CD4-positive, alpha-beta memory T cell (primary cell): ENCODE measurements at places on chromosomes 2 and 18.

DNA sequence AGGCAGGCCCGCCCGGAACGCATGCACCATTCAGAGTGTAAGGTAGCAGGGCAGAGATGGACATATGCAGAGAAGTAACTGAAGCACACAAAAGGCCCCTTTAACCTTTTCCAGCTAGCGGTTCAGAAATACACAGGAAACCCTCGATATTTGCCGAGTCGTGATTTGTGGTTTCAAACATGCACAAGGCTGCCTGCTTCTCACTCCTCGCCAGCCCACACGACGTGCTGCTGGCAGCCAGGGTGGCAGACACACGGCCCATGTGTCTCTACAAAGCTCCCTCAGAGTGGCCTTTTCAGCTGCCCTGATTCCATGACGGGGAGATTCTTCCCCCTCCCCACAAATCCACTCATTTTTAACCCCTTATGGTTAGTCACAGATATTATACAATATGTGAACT lies 23.6 kb downstream of the ZBTB7C start:
- DNase-seq: no peak
- no peaks in the 10 kb centered on the region for H3K4me1 ChIP-seq
- no peak overlapping the region for H3K27ac ChIP-seq
- no peak overlapping the region for H3K4me3 ChIP-seq

DNA sequence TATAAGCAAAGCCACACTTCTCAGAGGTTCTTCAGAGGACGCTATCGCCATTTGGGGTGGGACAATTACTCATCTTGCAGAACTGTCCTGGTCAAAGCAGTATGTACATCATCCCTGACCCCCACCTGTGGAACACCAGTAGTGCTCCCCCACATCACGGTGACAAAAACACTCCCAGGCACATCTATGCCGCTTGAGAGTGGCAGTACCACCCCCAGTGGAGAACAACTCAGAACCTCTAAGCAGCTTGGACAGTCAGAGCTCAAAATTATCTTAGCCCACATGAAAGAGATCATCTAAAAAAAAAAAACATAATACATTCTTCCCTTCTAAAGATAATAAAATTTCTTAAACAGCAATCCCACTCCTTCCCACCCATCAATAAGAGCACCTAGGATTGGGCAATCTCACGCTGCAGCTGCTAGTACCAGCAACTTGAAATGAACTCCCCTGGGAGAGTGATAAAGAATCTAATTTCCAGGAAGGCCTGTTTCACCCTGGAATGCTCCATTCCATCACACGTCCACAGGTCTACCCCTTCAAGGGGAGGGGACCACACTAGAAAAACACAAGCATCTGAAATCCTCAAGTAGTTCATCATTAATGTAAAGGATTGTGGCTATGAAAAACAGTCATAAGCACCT lies 31.7 kb downstream of the LRP2 start:
- no peaks in the 10 kb centered on the region for H3K27me3 ChIP-seq
- no peak overlapping the region for H3K27ac ChIP-seq
- H3K36me3 ChIP-seq: no peaks in the 10 kb centered on the region
- no peaks in the 10 kb centered on the region for H3K4me1 ChIP-seq
- DNase-seq: no peak

DNA sequence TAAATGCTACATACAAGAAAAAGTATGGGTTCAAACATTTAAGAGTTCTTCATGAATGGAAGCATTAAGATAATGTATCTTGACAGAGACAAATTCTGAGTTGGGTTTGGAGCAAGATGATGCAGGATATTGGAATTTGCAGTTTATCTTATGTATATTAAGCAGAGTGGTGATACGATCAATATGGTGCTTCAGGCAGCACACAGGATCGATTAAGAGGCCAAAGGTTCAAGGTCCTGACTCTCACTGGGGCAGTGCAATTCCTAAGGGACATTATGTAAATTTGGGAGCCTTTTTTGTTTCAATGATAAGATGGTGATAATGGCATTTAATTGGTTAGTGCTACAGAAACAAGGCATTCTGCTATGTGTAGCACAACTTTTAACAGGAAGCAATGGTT lies 381.9 kb downstream of the KCNJ3 start:
- no peak for DNase-seq
- no peaks in the 10 kb centered on the region for H3K4me1 ChIP-seq
- H3K36me3 ChIP-seq: no peaks in the 10 kb centered on the region
- H3K4me3 ChIP-seq: no peak overlapping the region

GRCh38 chr18:30056528-30056927 lies 986.0 kb downstream of the DSC3 start:
- no peak overlapping the region for H3K4me3 ChIP-seq
- no peak overlapping the region for H3K27ac ChIP-seq
- no peaks in the 10 kb centered on the region for H3K27me3 ChIP-seq

- H3K27ac ChIP-seq: no peak overlapping the region
- no peak overlapping the region for H3K4me3 ChIP-seq
- no peaks in the 10 kb centered on the region for H3K36me3 ChIP-seq
- H3K4me1 ChIP-seq: peaks cover 13% of the 10 kb centered on the region
- DNase-seq: no peak
- no peaks in the 10 kb centered on the region for H3K27me3 ChIP-seq
Observed at GRCh38 chr18:46628206-46628605, 28.8 kb downstream of the LOXHD1 start.

DNA sequence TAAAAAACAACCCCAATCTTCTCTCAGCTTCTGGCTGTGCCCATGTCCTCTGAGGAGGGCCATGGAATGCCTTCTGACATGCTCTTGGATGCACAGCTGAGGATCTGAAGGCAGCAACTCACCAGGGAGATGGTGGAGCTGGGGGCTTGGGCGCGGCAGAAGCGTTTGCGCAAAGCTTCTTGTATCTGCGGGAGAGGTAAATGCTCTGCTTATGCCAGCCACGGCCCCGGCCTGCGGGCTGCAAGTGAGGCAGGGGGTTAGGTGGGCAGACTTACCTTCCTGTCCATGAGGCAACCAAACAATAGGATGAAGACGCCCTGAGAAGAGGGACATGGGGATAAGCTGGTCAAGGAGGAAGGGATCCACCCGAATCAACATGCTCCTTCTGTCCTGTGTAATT lies 36.0 kb upstream of the SELENOI start:
- no peak overlapping the region for H3K4me3 ChIP-seq
- no peaks in the 10 kb centered on the region for H3K4me1 ChIP-seq
- no peaks in the 10 kb centered on the region for H3K27me3 ChIP-seq
- no peak overlapping the region for H3K27ac ChIP-seq
- DNase-seq: no peak

DNA sequence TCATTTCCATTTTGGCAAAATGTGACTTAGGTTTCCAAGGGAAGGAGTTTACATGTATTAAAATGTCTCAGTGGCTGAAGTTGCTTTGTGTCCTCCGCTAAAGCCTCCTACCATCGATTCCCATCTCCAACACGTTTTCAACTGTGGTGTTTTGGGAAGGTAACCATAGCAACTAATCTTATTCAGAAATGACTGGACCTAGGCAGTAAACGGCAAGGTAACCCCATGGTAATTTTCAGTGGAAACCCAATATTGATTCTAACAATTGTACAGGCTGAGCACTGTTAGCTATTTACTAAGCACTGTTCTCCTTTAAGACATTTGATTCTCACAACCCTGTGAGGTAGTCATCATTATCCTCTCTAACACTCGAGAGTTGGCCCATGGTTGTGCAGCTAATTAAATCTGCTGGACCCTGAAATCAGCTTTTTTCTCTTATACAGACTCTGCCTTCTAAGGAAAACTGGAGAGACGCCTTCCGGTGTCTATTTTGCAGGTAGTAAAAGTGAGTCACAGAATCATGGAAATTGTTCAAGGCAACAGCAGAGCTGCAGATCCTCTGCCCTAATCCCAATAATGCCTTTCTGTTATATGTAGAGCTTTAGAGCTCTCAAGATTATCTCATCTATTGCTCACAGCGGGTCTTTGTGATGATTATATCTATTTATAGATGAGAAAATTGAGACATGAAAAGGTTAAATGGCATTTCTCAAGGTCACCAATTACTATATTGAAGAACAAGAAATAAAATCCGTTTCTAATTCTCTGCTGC lies 36.2 kb downstream of the FASTKD2 start:
- H3K4me1 ChIP-seq: peaks cover 3% of the 10 kb centered on the region
- H3K36me3 ChIP-seq: no peaks in the 10 kb centered on the region
- no peak for DNase-seq
- H3K27me3 ChIP-seq: no peaks in the 10 kb centered on the region

DNA sequence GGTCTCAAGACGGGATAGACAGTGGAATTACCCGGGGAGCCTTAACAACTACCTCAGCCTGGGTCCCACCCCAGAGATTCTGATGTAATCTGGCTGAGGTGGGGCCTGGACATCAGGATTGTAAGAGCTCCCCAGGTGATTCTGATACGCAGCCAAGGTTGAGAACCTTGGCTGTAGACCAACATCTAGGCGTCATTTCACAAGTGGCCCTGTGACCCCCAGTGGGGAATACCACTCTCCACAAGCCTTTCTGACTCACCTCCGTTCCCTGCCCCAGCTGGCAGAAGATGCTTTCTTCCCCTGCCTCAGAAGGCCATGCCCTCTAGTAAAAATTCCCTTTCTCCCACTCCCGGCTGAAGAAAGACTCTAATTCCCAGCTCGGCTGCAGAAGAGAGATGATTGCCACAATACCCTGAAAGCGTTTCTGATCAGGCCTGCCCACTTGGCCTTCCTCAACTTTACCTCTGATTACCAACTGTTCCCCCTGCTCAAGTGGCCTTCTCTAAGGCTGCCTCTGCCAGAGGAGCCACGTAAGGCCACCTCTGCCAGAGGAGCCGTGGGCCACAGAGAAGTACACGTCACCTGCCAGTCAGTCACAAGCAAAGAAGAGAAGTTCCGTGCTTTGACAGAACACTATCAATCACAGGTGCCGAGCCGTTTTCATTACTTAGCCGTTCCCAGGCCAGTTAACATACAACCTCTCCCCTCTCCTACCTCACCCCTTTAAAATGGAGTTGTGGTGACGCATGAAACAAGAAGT lies 116.8 kb upstream of the PKDCC start:
- no peak for DNase-seq
- no peak overlapping the region for H3K4me3 ChIP-seq
- H3K27me3 ChIP-seq: no peaks in the 10 kb centered on the region
- no peaks in the 10 kb centered on the region for H3K36me3 ChIP-seq
- no peaks in the 10 kb centered on the region for H3K4me1 ChIP-seq
- H3K27ac ChIP-seq: no peak overlapping the region

GRCh38 chr2:197107291-197108269 lies 181.1 kb upstream of the PGAP1 start:
- no peaks in the 10 kb centered on the region for H3K27me3 ChIP-seq
- peaks cover 33% of the 10 kb centered on the region for H3K36me3 ChIP-seq
- no peak overlapping the region for H3K27ac ChIP-seq
- no peaks in the 10 kb centered on the region for H3K4me1 ChIP-seq

DNA sequence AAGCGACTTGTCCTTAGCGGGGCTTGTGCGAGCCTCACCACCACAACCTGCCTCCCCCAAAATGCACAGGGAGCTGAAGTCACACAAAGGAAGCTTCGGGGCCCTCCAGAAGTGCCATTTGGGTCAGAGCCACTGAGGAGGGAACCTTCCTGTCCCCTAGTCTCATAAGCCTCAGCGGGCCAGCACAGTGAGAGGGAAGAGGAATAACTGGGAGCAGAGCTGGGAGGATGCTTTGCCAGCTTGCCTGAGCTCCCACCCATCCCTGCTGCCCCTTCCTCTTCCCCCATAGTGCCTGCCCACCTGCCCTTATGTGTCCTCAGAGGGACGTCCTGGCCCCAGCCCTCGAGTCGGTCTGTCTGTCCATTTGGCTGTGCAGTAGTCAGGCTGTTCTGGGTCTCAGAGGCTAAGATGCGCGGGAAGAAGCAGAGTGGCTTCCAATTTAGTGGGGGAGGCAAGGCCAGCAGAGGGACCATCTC lies 51.8 kb upstream of the GPR17 start:
- no peak overlapping the region for H3K4me3 ChIP-seq
- H3K4me1 ChIP-seq: no peaks in the 10 kb centered on the region
- no peaks in the 10 kb centered on the region for H3K27me3 ChIP-seq
- H3K27ac ChIP-seq: no peak overlapping the region
- H3K36me3 ChIP-seq: no peaks in the 10 kb centered on the region

- peak overlapping the region; percentile 62 for H3K27ac ChIP-seq
- peak overlapping the region; percentile 39 for H3K4me3 ChIP-seq
- H3K27me3 ChIP-seq: no peaks in the 10 kb centered on the region
- no peaks in the 10 kb centered on the region for H3K36me3 ChIP-seq
Observed at GRCh38 chr2:239380831-239381708, 19.8 kb downstream of the HDAC4 start.

DNA sequence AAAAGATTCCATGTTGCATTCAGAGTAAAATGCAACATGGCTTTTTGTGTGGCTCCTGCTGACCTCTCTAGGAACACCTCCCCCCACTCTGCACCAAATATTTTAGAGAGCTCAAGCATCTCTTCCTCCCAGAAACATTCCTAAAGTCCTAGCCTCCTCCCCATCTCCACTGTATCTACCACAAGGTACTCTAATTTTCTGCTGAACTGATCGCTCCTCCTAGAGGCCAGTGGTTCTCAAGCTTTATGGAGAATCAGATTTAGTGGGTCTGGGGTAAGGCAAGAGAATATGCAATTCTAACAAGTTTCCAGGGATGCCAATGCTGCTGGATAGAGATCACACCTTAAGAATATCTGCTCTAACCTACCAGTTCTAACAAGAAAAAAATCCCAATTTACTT lies 89.5 kb upstream of the HNRNPA3 start:
- peaks cover 4% of the 10 kb centered on the region for H3K27me3 ChIP-seq
- H3K27ac ChIP-seq: no peak overlapping the region
- H3K36me3 ChIP-seq: no peaks in the 10 kb centered on the region

- no peaks in the 10 kb centered on the region for H3K27me3 ChIP-seq
- peak overlapping the region; percentile 10 for H3K27ac ChIP-seq
- H3K4me3 ChIP-seq: no peak overlapping the region
- H3K36me3 ChIP-seq: no peaks in the 10 kb centered on the region
- DNase-seq: no peak
Observed at GRCh38 chr2:8539743-8540551, 141.9 kb upstream of the ID2 start.

GRCh38 chr18:26307161-26307773 lies 81.0 kb downstream of the TAF4B start:
- H3K4me1 ChIP-seq: no peaks in the 10 kb centered on the region
- no peaks in the 10 kb centered on the region for H3K27me3 ChIP-seq
- no peak overlapping the region for H3K4me3 ChIP-seq
- no peak overlapping the region for H3K27ac ChIP-seq
- DNase-seq: no peak

- H3K36me3 ChIP-seq: no peaks in the 10 kb centered on the region
- no peak overlapping the region for H3K4me3 ChIP-seq
- H3K27ac ChIP-seq: no peak overlapping the region
- no peaks in the 10 kb centered on the region for H3K27me3 ChIP-seq
- no peak for DNase-seq
- H3K4me1 ChIP-seq: no peaks in the 10 kb centered on the region
Observed at GRCh38 chr18:37511721-37512298, 53.8 kb downstream of the CELF4 start.

GRCh38 chr2:223196331-223196730 lies 144.3 kb downstream of the KCNE4 start:
- no peak overlapping the region for H3K4me3 ChIP-seq
- H3K36me3 ChIP-seq: no peaks in the 10 kb centered on the region
- H3K4me1 ChIP-seq: no peaks in the 10 kb centered on the region
- H3K27ac ChIP-seq: no peak overlapping the region
- H3K27me3 ChIP-seq: no peaks in the 10 kb centered on the region
- DNase-seq: no peak
